ENCODE measurements at places on chromosomes 6 and 20. TPM values are rescaled to one million over a fixed set of nuclear protein-coding genes. Genes with fewer than 3 reads are reported as not detected.

SYTL3 gene
- 0.87 TPM for total RNA-seq

PRND gene
- under 0.01 TPM for total RNA-seq

AGPAT4 gene
- 6.8 TPM for total RNA-seq

TRIM40 gene
- total RNA-seq = not detected

IL17A gene
- not detected for total RNA-seq

TRIM15 gene
- not detected for total RNA-seq

RNF144B gene
- 10.3 TPM for total RNA-seq

TUBB1 gene
- not detected for total RNA-seq

LINC00237 gene
- not detected for total RNA-seq

HMGCLL1 gene
- total RNA-seq = not detected

BMP2 gene
- 14.5 TPM for total RNA-seq

NNAT gene
- 0.22 TPM for total RNA-seq

PSORS1C2 gene
- not detected for total RNA-seq

ZNF334 gene
- 0.40 TPM for total RNA-seq

VWA7 gene
- 0.40 TPM for total RNA-seq

RSPO4 gene
- not detected for total RNA-seq

WFDC5 gene
- total RNA-seq = not detected

BPIFB1 gene
- not detected for total RNA-seq

SCUBE3 gene
- 0.60 TPM for total RNA-seq

BMP5 gene
- total RNA-seq = not detected

MRPL14 gene
- 65.4 TPM for total RNA-seq

L3MBTL3 gene
- total RNA-seq = 33.9 TPM

EPB41L1 gene
- total RNA-seq = 14.3 TPM

RUNX2 gene
- not detected for total RNA-seq

SDCBP2 gene
- 4.4 TPM for total RNA-seq

CST7 gene
- not detected for total RNA-seq

UTRN gene
- 414 TPM for total RNA-seq

RAB44 gene
- not detected for total RNA-seq

FAM83D gene
- total RNA-seq = 24.2 TPM

MRAP2 gene
- total RNA-seq = 1.8 TPM

NUS1 gene
- total RNA-seq = 14.5 TPM

CEP162 gene
- 3.3 TPM for total RNA-seq

DEFB124 gene
- total RNA-seq = not detected

EDN1 gene
- 268 TPM for total RNA-seq

PTPRK gene
- total RNA-seq = 78.6 TPM

FGD2 gene
- not detected for total RNA-seq

GPRC6A gene
- total RNA-seq = not detected

NMBR gene
- total RNA-seq = not detected

NKAIN2 gene
- total RNA-seq = not detected

TFAP2B gene
- not detected for total RNA-seq

PROKR2 gene
- total RNA-seq = not detected

SOX18 gene
- 29.6 TPM for total RNA-seq

EEF1A1 gene
- 18,098 TPM for total RNA-seq

WFDC10B gene
- total RNA-seq = not detected

MOG gene
- total RNA-seq = not detected

SLC26A8 gene
- not detected for total RNA-seq

RAMACL gene
- 1.3 TPM for total RNA-seq

GHRH gene
- not detected for total RNA-seq

All from lung microvascular endothelial cell (primary cell).